Prostate gland (tissue), 2 donors: ENCODE measurements at places on chromosomes 11 and 22.

- no peak for DNase-seq
Measured at GRCh38 chr11:90204832-90205646, 17.8 kb downstream of the CHORDC1 start.

DNA sequence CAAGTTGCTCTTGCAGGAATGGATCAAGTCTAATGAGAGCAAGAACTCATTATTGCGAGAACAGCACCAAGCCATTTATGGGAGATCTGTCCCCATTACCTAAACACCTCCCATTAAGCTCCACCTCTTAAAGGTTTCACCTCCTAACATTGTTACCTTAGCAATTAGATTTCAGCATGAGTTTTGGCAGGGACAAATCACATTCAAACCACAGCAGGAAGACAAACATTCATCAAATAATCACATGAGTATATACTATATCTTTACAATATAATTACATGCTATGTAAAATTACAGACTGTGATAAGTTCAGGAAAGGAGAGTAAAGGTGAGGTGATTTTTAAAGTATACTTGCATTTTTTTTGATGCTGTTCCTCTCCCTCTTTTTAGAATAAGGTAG, 6.6 kb upstream of the TEAD1 start:
- no peak for DNase-seq

GRCh38 chr11:11701070-11701469, 79.3 kb upstream of the GALNT18 start:
- DNase-seq: no peak

GRCh38 chr11:29448246-29448877, 568.5 kb downstream of the KCNA4 start:
- DNase-seq: no peak

- DNase-seq: no peak
Measured at GRCh38 chr11:78200553-78200952, 11.8 kb downstream of the USP35 start.

DNA sequence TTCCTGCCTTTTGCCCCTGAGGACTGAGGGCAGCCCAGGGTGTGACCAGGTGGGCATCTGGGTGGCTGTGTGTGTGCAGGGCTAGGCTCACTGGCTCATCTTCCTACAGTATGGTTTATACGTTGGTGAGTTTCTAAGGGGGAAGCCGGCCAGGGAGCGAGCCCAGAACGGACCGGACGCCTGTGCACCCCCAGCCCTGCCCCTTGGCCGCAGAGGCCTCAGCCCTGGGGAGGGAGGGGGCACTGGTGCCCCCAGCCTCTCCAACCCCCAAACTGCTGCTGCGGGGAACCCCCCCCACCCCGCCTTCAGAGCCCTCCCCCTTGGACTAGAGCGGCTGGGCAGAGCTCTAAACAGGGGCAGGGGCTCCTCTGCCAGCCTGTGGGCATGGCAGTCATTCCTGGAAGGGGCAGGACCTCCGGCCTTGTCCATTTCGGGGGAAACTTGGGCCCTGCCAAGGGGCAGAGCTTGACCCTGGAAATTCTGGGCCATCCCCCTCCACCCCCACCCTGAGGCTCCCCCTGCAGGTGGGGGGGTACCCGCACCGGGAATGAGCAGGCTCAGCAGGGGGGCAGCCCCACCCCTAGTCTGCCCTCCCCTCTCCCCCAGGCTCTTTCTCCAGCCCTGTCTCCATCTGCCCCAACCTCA, 5.4 kb downstream of the YIF1A start:
- no peak for DNase-seq

GRCh38 chr11:24716403-24716802, 219.6 kb downstream of the LUZP2 start:
- DNase-seq: no peak

GRCh38 chr11:74909385-74909784, 39.5 kb downstream of the XRRA1 start:
- no peak for DNase-seq

DNA sequence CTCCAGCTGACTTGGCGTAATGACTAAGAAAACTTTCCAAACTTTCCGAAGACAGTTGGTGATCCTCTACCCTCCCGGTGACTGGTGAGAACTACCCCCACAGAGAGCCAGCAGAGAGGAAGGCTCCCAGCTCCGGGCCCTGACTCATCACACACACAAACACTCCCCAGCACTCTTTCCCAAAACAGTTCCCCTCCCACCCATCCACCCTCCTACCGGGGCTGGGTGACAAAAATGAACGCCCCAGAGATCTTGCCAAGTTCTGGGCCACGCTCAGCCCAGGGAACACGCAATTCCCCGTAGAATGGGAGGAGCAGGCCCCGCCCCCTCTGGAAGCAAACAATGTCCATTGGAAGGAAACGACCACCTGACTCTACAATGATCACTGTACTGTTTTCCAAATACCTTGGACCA, 21.3 kb upstream of the JAM3 start:
- DNase-seq: no peak

DNA sequence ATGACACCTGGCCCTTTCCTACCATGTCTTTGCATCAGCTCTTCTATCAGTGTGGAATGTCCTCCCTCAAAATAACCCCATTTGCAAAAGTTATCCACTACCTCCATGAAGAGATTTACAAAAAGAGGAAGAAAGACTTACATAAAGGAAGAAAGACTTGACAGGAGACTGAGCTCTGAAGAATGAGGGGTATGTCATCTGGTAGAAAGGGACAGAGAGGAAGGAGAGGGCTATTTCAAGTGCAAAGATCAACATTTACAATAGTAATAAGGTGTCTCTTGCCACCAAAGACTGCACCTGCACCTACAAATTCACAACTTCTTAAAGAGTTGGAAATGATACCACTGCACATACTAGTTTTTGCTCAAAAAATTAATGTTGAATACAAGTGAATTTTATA, 18.2 kb downstream of the PAK1 start:
- DNase-seq: no peak

GRCh38 chr11:14424096-14424495, 65.1 kb upstream of the RRAS2 start:
- DNase-seq: no peak

DNA sequence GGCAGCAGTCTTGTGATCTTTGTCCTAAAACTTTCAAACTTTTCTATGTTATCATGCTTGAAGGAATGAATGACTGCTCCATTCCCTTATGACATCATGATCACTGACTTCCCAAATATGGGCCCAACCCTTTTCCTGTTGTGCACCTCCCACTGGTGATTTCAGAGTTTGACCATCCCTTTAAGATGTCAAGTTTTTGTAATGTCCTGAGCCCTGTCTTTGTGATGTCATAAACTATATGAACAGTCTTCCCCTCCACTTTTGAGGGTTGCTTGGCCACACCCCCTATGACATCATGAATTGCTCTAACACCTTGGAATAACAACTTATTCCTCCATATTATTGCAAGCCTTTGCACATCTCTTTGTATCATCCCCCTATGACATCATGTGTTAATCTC, 16.5 kb upstream of the NUCB2 start:
- no peak for DNase-seq

GRCh38 chr11:40241524-40242051, 1217.9 kb downstream of the LRRC4C start:
- DNase-seq: no peak

GRCh38 chr11:93921695-93922468, 71.5 kb upstream of the VSTM5 start:
- DNase-seq: no peak

DNA sequence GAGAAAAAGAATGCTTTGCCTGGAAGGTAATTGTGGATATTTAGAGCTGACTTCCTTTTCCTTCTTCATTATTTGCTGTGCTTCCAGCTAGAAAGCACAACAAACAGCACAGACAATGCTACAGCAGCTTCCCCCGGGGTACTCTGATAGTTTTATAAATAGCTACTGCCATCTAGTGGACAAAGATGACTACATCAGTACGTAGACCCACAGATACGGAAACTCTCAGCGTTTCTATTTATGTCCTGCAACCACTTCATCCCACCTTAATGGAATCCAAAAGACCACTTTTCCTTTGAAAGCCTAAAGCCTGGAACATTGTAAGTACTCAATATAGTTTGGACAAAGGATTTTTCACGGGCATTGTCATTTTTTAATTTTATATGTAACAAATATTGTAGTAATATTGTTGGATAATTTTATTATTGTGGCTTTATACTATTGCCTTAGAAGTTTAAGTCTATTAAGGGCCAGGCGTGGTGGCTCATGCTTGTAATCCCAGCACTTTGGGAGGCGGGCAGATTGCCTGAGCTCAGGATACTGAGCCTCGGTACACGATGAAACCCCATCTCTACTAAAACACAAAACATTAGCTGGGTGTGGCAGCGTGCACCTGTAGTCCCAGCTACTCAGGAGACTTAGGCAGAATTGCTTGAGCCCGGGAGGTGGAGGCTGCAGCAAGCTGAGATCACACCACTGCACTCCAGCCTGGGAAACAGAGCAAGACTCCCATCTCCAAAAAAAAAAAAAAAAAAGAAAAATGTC, 7.5 kb downstream of the HSPA8 start:
- peak; percentile 44 for DNase-seq

- DNase-seq: no peak
Measured at GRCh38 chr22:42388130-42388797, 43.9 kb downstream of the NFAM1 start.

GRCh38 chr11:88552379-88553062, 215.0 kb upstream of the CTSC start:
- DNase-seq: no peak

DNA sequence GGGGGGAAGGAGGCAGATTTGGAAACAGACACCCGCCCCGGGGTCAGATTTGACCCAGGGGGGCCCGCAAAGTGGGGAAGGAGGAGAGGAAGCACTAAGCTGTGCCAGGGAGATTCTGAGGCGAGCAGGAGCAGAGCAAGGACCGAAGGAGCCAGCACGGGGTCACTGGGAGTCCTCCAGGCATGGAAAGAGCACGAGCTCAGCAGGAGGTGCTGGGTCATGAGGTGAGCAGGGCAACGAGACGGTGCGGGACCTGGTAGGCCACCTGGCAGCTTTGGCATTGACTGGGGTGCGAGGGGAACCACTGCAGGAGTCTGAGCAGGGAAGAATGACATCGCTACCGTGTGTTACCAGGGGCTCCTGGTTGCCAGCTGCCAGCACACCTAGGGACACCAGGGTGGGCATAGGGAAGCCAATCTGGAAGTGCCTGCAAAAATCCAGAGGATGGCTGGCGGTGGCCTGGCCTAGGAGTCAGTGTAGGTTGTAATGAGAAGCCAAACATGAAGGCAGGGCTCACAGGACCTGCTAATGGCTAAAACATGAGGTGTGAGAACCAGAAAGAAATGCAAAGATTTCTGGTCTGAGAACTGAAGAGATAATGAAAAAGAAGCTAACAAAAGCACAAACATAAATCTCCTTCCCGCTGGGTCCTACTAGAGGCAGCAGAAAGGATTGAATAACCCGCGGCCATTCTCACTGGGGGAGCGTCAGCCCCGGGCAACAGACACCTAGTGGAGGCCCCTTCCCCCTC, 63.5 kb downstream of the MICAL3 start:
- DNase-seq: no peak

DNA sequence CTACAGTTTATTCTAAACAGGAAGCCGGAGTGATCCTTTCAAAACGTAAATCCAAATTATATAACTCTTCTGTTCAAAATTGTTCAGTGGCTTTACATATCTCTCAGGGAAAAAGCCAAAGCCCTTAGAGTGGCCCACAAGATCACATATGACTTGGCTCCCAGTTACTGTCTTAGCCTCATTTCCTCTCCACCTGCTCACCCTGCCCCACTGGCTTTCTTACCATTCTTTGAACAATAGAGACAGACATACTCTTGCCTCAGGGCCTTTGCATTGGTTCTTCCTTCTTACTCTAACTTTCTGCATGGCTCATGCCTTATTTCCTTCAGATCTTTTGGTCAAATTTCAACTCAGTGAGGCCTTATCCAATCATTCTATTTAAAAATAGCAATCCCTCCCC, 52.1 kb downstream of the STIM1 start:
- DNase-seq: no peak

- DNase-seq: no peak
Measured at GRCh38 chr11:37505406-37505805, 907.4 kb upstream of the RAG2 start.

GRCh38 chr11:32982626-32983025, 33.1 kb upstream of the DEPDC7 start:
- no peak for DNase-seq

DNA sequence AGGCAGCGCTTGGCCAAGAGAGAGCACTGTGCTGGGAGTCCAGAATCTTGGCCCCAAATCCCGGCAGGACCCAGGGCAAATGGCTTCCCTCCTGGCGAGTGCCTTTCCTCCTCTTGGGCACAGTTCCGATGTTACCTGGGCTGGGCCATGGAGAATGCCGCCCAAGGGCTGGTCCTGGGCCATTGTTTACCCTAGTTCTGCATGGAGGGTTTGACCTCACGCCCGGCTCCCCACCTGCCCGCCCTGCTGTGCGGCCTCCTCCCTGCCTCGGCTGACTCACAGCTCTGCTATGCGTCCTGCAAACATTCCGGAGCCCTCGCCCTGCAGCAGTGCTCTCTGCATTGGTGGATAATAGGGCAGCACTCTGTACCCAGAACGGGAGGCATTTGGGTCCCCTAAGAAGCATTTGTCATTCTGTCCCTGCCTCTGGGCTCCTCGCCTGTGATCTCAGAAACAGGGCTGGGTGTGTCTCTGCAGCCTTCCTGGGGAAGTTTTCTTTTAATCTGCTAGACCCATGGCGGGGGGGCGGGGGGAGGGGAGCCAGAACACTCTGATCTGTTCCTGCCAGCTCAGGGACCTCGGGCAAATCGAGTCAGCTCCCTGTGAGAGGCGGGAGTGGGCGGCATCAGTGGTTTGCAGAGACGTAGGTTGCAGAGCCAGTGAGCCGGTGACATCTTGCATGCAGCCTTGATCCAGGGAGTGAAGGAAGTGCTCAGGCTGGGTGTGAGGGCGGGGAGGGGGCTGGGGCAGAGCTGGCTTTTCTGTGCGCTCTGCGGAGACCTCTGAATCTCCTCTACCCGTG, 32.9 kb upstream of the SMIM38 start:
- DNase-seq: peak; percentile 91

- DNase-seq: no peak
Measured at GRCh38 chr11:47980907-47981621, 705 bp downstream of the PTPRJ start.

- DNase-seq: no peak
Measured at GRCh38 chr11:35111161-35112055, 27.6 kb upstream of the CD44 start.

DNA sequence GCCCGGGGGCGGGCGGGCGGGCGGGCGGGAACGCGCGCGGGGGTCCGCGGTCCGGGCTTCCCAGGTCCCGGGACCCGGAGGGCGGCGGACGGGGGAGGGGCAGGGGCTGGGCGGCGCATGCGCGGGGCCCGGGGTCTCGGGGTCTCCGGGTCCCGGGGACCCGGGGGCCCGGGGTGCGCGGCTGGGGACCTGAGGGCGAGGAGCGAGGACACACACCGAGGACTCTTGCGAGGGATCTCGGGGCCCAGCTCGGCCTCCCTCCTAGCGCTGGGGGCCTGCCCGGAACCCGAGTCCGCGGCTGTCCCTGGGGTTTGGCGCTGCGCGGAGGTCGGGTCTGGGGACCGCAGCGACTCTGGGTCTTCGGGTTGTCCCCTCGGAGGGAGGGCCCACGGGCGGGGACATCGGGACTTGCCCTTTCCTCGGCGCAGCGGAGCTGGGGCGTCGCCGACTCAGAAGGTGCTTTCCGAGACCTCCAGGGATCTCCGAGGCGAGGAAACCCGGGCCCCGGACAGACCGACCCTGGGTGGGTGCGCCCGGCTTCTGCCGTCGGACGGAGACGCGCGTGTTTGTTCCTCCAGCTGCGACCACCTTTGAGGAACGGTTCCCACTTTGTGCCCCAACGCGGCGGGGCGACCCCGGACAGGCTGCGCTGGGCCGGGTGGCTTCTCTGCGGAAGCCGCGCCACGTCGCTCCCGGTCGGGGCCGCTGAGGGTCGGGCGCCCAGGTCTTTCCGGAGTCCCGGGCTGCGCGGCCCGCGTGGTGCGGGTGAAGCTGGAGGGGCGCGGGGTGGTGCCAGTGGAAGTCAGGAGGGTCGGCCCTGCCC, 540 bp downstream of the PPARA start:
- peak; percentile 23 for DNase-seq
